Skeletal muscle tissue (tissue), 5 donors: ENCODE measurements at places on chromosomes 12 and 14. TPM values are rescaled to one million over a fixed set of nuclear protein-coding genes. Genes with fewer than 3 reads are reported as not detected.

C1R gene
- 76.7 TPM for total RNA-seq

UBE2N gene
- total RNA-seq: 51.7 TPM

MDGA2 gene
- 2.1 TPM for total RNA-seq

PLCZ1 gene
- total RNA-seq: not detected

SLC48A1 gene
- 7.8 TPM for total RNA-seq

FSCB gene
- not detected for total RNA-seq

ZNF891 gene
- total RNA-seq: 2.1 TPM

BAG5 gene
- total RNA-seq: 16.7 TPM

JPH4 gene
- total RNA-seq: 1.0 TPM

RPL10L gene
- not detected for total RNA-seq

PYGL gene
- 32.9 TPM for total RNA-seq

RPS6KL1 gene
- 3.1 TPM for total RNA-seq

PACS2 gene
- total RNA-seq: 60.0 TPM

BCL2L14 gene
- total RNA-seq: under 0.01 TPM

BIN2 gene
- 3.1 TPM for total RNA-seq

TMBIM4 gene
- total RNA-seq: 28.7 TPM

CACNA1C gene
- 7.3 TPM for total RNA-seq

E2F7 gene
- 1.0 TPM for total RNA-seq

ARID2 gene
- 43.3 TPM for total RNA-seq

CD4 gene
- 6.8 TPM for total RNA-seq

DNAH10 gene
- total RNA-seq: under 0.01 TPM

KLRD1 gene
- 0.52 TPM for total RNA-seq

RBM25 gene
- 19.3 TPM for total RNA-seq

DAD1 gene
- total RNA-seq: 244 TPM

CPNE6 gene
- not detected for total RNA-seq

ZNF140 gene
- total RNA-seq: 21.4 TPM

NTS gene
- 2.6 TPM for total RNA-seq

SLC39A5 gene
- not detected for total RNA-seq

AVPR1A gene
- total RNA-seq: 14.1 TPM

MYH6 gene
- 2.1 TPM for total RNA-seq

SIX1 gene
- 45.4 TPM for total RNA-seq

PRPH gene
- 2.6 TPM for total RNA-seq

LTBP2 gene
- total RNA-seq: 12.0 TPM

KRT77 gene
- total RNA-seq: not detected

SYCP3 gene
- total RNA-seq: not detected

KRT83 gene
- total RNA-seq: not detected

ESRRB gene
- total RNA-seq: 1.6 TPM

PHC1 gene
- 15.1 TPM for total RNA-seq

OSGEP gene
- 26.6 TPM for total RNA-seq

OAS1 gene
- total RNA-seq: 8.9 TPM

CPSF6 gene
- total RNA-seq: 35.5 TPM

BICDL1 gene
- 1.0 TPM for total RNA-seq

SAMD15 gene
- total RNA-seq: not detected

TAS2R20 gene
- total RNA-seq: 6.3 TPM

OR4E2 gene
- not detected for total RNA-seq

RHOF gene
- 2.1 TPM for total RNA-seq

P2RX7 gene
- 2.1 TPM for total RNA-seq

TAS2R7 gene
- not detected for total RNA-seq

TGM1 gene
- 0.52 TPM for total RNA-seq

GDF3 gene
- 1.0 TPM for total RNA-seq

SIX4 gene
- 11.0 TPM for total RNA-seq
